B cell (primary cell): ENCODE measurements at places on chromosomes 1 and 21. TPM values are rescaled to one million over a fixed set of nuclear protein-coding genes. Genes with fewer than 3 reads are reported as not detected.
A peak's percentile ranks its signal among the peaks of the same experiment; 100 is the strongest.

LHX8 gene
- not detected in 2 replicates for total RNA-seq

KRTAP7-1 gene
- total RNA-seq: not detected in 2 replicates

NUF2 gene
- total RNA-seq: 0.94 and 1.8 TPM in 2 replicates

CCDC17 gene
- total RNA-seq: 8.2 and 9.1 TPM in 2 replicates

GRCh38 chr1:41492341-41492848 is 7.9 kb upstream of the EDN2 start:
- no peak for DNase-seq

GRCh38 chr1:21607549-21608529 is 61.3 kb downstream of the RAP1GAP start:
- peak; percentile 53 for DNase-seq

DNA sequence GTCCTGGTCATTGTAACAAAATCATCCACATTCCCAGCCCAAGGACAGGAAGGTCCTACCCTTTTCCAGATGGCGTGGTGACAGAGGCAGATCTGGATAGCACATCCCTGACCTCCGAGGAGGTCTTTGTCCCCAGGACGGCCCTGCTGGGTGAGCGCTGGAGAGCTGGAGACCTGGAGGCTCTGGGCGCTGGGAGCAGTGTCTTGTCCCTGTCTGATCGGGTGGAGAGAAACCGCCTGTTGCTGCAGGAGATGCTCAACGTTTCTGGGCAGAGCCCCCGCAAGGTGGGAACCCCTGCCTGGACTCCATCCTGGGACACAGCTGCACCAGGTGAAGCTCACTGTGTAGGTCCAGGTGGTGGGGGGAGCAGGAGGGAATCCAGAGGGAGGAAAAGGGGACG is 4.1 kb downstream of the KIAA1614 start:
- DNase-seq: no peak

- DNase-seq: no peak
Measured at GRCh38 chr1:174923820-174924219, 75.9 kb upstream of the CACYBP start.

DNA sequence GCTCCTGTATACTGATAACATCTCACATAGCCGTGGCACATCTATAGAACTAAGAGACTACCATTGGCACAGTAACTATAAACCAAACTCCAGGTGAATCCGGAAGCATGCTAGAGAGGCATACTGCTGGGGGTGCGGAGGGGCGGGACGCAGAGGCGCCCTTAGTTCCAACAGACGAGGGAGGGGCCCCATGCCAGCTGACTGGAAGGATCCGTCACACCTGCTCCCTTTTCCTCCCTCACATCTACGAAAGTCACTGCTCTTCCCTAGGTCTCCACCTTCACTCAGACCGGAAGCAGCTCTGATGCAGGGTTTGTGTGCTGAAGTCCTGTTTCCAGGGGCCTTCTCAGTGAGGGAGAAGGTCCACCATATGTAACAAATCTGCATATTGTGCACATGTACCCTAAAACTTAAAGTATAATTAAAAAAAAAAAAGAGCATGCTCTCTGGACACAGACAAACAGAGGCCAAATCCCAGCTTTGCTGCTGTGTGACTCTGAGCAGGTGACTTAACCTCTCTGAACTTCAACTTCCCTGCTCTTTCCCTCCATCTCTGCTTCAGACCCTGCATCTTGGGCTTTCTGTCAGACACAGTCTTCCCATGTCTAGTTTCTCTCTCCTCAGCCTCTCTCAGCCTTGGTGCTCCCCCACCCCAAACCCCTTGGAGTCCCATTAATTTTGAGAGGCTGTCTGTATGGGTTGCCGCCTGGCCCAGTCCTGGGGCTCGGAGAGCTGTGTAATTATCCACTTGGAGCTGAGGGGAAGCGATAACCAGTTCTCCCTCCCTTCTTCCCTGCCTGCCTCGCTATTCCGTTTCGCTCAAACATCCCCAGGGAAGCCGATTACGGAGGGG is 7.8 kb upstream of the GJB5 start:
- no peak for DNase-seq

DNA sequence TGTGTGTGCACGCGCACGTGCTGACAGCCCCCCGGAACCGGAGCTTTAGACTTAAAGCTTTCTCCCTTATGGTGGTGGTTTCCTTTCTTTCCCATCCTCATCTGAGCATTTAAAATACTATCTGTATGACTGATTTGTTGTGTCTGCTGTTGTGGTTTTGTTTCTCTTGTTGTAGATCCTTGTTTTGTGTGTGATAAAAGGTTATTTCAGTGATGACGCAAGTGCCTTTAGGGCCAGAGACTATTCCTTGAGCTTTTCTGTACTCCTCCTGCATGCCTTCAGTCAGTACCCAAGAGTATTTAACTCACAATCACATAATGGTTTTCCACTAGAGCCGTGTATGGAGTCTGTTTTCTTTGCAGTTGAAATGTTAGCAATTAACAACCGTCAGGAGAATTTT is 45.4 kb downstream of the LCA5L start:
- DNase-seq: no peak

DNA sequence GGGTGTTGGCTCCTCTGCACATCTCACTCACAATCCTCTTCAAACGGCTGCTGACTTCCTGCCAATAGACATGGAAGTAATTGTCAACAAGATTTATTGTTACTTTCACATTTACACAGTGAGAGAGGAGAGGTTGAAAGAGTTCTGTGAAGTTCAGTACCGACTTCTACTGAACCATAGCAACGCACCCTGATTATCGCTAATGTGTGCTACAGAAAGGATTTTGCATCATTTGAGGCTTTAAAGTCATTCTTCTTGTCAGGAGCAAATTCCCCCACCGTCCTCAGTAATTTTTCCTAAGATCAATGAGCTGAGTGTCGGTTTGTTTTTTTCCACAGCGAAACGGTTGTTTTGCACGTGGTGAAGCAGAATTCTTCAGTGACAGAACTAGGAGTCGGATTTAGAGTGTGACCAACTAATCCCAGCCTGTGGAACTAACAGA is 361.0 kb downstream of the ADGRL2 start:
- no peak for DNase-seq

- peak; percentile 56 for DNase-seq
Measured at GRCh38 chr1:212062832-212063438, 27.4 kb downstream of the DTL start.

DNA sequence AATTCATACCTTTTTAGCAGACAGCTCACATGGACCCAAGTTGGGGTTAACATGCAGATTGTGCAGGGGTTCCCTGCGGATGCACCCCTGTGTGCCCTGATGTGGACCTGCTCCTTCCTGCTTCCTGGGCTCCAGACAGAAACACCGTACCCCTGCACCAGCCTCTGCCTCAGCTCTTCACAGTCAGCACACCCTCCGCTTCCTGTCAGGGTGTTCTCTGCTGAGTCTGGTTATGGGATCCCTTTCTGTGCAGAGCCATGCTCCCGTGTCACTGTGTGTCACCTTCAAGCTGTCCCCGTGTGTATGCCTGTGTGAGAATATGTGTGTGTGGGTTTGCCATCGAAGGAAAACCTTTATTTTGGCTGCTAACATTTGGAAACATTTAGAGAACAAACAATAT is 48.7 kb upstream of the KCNJ15 start:
- DNase-seq: no peak

GRCh38 chr1:84703431-84703830 is 13.2 kb upstream of the SSX2IP start:
- DNase-seq: no peak

DNA sequence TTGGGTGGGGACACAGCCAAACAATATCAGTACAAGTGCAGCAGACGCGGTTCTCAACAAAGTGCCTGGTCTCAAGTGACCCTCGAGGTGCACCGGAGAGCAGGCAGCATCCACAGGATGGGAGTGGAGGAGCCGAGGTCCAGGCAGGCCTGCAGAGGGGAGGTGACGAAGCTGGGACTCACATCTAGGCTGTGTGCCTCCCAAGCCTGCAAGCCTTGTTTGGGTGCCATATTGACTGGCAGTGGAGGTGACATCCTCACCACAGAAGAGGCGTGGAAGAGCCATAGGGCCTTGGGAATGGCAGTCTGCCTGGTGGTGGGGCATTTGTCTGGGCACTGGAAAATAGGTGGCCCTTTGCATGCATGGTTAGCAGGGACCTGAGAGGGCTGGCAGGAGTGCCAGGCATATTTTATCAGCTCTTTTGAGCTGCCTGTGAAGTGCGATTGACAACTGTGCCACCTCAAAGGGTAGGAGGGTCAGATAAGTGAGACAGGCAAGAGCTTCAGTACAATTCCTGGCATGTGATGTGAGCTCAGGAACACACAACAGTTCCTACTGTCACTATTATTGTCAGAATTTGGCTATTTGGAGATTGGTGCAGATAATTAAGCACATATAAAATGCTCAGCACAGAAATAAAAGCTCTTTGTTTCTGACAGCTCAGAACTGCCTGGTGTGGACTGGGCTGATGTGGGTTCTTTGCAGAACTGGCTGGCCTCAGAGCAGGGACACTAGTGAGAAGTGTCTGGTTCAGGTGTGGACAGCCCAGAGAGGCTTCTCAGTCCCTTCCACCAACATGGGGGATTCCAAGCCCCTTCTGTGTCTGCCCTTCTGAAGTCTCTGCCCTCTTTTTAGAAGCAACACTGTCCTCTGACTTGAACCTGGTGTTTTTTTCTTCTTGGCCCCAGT is 347.6 kb upstream of the AJAP1 start:
- no peak for DNase-seq

- DNase-seq: no peak
Measured at GRCh38 chr21:42787613-42788012, 91.7 kb downstream of the WDR4 start.

- DNase-seq: no peak
Measured at GRCh38 chr1:15432324-15432723, 5.9 kb upstream of the CTRC start.
